Nucleus accumbens (tissue), 56 donors: ENCODE measurements at places on chromosomes 11 and 22.

GRCh38 chr11:61472868-61473267 is 35.7 kb upstream of the LRRC10B start:
- DNase-seq, result no peak

DNA sequence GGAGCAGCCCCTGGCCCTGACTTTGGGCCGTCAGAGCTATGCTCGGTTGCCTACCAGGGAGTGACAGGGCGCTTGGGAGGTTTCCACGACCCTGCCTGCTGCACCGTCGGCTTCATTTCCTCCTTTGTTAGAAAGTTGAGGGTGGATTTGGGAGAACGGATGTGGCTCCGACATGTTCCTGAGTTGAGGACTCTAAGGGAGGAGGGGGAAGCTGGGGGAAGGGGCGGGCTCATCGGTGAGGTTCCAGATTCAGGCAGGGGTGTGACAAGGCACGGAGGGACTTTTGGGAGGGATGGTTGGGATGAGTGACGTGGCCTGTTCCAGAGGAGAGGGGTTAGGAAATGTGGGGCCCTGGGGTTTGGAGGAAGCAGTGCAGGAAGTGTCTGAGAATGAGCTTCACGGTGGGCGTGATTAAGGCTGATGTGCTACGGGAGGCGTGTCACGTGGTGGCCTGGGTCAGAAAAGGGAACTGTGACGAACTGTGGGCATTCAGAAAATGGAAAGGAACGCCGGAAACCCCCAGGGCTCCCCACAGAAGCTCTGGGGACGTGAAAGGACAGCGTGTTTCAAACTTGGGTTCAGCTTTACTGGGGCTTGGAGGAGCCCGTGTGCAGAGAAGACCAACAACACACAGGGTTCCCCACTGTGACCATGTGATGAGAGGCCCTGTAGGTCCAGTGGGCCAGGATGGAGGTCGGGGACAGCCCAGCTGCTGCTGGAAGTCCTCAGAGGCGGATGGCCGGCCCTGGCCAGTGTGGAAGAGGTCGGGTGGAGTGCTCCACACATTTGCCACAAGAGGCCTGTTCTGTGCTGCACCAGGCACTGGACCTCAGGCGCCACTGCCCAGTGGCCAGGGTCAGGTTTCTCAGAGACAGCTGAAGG is 2.8 kb downstream of the PARVB start:
- peak; percentile 16 for DNase-seq

- DNase-seq, result no peak
These were observed 34.9 kb downstream of the BLID start for GRCh38 chr11:122081073-122081472.

GRCh38 chr11:6443269-6444003 is 2.6 kb upstream of the HPX start:
- peak; percentile 51 for DNase-seq

GRCh38 chr11:66924272-66924671 is 33.9 kb downstream of the PC start:
- no peak for DNase-seq

DNA sequence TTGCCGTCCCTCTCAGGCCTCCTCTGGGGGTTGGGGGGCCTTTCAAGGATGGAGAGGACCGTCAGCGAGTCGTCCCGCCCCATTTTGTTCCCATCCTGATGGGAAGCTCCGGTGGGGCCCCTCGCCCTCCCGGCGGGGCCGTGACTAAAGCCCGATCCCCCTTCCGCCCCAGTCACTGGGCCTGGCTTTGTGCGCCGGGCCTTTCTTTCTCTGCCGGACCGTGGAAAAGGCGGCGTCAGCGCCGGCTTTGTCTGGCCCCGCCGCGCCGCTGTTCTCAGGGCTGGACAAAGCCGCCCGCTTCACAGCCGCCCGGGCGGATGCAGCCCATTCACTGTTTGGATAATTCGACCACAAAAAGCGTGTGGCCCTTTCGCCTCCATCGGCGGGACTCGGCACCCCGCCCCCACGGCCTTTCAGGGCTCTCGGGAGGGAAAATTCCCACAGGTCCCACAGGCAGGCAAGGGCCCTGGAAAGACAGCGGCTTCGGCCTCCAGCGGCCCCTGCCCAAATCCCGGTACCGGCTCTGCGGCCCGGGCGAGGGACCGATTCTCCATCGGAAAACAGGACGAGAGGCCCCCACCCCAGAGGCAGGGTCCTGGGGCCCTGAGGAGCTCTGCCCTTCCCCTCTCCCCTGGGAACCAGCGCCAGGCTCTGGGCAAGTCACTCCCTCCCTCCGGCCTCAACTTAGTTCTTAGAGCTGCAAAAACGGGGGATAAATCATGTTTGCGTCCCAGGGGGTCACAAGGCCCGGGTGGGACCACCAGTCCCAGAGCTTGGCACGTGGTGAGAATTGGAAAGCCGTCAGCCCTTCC is 87.2 kb downstream of the WNT7B start:
- DNase-seq, result peak; percentile 25

DNA sequence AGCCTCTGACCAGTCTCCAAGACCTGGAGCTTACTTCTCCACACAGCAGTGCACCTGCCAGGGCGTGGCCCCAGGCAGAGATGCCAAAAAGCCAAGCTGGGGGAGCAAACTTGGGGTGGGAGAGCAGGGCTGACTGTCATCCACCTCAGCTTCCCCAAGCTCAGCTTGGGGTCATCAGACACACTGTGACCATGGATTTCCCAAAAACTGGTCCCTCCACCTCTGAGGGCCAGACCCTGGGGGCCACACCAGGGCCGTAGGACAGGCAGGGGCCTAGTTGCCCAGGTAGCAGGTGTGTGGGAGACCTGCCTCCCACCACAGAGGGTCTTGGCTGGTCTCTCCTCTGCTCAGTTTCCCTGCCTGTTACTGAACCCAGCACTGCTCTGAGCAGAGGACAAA is 30.6 kb downstream of the ARVCF start:
- no peak for DNase-seq

DNA sequence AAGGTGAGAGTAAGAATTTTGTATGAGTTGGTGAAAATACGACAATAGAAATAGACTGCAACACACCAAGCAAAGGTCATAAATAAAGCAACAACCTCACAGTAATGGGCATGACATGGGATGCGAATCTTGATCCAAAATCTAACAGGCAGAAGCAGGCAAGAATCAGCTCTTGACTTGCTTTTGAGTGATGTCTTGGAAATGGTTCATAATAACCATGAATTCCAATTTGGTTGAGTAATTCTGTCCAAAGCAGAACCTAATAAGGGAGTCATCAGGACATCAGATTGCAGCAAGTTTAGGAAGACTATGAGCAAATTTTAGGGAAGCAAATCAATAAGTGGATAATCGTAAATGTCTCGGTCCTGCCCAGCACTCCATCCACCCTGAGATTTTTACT is 224.0 kb upstream of the ISX start:
- no peak for DNase-seq

GRCh38 chr11:68649851-68650555 is 34.3 kb upstream of the GAL start:
- DNase-seq, result no peak

DNA sequence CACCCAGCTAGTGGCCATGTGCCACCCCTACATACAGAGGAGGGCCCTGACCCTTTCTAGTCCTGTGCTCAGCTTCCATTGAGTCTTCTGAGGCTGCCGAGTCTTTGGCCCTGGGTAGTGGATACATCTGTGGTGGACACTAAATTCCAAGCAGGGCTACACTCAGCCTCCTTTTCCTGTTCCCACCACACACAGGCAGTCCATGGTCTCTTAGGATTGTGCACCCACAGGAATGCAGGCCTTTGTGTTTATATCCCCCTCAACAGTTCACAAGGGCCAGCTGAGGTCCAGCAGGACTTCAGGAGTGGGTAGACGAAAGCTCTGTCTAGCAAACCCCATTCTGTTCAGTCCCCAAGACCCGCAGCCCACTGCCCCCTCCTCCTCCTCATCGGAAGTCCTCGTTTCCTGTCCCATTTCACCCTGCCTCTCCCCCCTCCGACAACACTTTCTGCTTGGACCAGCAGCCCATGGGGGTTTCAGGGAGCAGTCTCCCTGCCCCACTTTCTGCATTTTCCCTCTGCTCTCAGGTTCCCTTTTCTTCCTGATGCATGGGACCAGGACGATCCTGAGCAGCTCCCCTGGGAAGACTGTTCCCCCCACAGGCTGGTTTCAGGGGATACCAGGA is 91.8 kb downstream of the SWAP70 start:
- no peak for DNase-seq

- DNase-seq, result no peak
These were observed 71.9 kb downstream of the MICAL2 start for GRCh38 chr11:12182302-12182675.

DNA sequence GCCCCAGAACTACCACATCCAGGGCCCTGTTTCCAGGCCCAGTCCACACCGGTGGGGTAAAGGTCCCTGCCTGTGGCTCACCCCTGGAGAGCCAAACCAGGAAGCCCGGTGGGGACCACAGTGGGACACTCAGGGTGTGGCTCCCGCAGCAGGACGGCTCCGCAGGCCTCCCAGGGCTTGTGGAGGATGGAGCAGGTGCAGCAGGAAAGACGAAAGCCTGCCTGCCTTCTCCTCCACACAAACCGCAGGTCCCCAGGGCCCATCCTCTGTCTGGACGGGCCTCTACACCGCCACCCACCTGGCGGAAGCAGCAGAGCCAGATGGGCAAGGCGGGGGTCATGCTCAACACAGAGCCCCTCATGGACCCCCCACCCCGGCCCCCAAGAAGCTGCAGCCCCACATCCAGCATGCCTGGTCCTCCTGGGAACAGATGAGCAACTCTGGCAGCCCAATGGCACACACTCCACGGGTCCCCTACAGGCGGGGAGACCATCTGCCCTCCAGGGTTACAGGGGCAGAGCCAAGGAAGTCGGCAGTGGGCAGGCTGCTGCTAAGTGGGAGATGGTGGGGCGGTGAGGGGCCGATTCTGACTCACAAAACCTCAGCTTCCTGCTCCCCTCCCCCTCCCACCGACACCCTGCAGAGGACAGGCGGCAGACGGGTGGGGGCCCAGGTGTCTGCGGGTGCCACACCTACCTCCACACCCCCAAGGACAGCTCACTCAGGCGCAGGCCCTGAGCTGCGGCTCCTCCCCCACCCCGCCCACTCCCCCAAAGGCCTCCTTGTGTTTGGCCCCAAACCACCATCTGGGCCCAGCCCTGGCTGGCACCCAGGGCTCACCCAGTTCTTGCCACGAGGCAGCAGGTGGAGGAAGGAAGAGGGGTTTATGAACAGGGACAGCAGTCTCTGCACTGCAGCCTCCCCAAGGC is 5.2 kb downstream of the SBF1 start:
- DNase-seq, result no peak

- no peak for DNase-seq
These were observed 15.1 kb upstream of the CD3E start for GRCh38 chr11:118289401-118289800.

DNA sequence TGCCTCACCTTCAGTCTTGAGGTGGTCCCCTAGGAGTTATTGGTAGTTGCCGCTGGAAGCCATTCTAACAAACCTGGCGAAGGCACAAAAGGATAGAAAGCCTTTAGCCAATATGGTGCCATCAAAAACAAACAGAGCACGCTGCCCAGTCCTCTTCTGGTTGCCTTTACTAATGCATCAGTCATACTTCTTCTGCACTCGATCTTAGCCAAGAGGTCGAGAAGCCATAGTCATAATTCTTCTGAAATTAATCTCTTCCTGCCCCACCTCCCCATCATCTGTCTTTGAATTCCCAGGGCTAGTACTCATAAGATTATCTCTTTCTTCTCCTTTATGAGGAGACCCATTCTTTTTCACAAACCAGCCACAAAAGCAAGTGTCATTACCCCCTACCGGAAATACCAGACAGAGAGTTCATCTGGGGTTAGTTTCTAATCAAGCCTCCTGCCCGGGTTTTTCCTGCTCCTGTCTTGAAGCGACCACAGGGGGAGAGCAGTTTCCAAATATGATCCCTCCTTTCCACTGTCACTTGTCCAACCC is 21.4 kb upstream of the EHF start:
- DNase-seq, result no peak

- DNase-seq, result no peak
These were observed 590.9 kb upstream of the API5 start for GRCh38 chr11:42720716-42721563.

DNA sequence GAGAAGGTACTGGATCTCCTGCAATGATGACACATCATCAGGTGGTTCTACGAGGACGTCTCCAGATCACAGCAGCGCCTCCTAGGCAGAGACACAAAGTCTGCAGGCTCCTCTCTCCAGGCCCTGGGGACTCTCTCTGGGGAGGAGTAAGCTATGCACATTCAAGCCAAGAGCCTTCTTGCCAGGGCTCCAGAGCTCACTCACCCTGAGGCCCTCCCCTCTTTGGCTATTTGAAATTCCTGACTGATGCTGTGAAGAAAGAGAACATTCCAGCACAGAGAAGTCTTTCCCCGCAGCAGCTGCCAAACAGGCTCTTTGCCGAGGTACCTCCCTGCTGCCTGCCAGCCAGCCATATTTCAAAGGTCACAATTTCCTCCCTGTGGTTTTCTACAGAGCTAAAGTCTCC is 204.9 kb downstream of the CSNK2A3 start:
- peak; percentile 61 for DNase-seq

DNA sequence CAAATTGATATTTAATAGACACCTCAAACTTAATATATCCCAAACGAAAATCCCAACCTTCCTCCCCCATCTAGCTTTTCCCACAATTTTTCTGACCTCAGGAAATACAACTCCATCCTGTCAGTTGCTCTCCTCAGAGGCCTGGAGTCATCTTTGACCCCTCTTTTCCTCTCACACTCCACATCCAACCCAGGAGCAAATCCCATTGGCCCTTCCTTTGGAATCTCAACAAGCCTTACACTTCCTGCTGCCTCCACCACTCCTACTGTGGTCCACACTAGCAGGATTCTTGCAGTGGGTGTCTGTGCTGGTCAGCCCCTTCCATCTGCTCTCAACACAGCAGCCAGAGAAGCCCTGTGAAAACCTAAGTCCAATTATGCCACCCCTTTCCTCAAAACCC is 39.3 kb upstream of the RFPL3 start:
- DNase-seq, result no peak

- DNase-seq, result no peak
These were observed 16.7 kb downstream of the TMPRSS13 start for GRCh38 chr11:117912497-117912896.

- no peak for DNase-seq
These were observed 19.6 kb downstream of the MYRF start for GRCh38 chr11:61771985-61772455.

GRCh38 chr11:48043111-48043990 is 63.0 kb downstream of the PTPRJ start:
- no peak for DNase-seq
